Calu3 (cell line): ENCODE measurements at places on chromosomes 6 and 20.

- DNase-seq = no peak
Observed at GRCh38 chr20:8756410-8756809, 312.5 kb upstream of the PLCB4 start.

DNA sequence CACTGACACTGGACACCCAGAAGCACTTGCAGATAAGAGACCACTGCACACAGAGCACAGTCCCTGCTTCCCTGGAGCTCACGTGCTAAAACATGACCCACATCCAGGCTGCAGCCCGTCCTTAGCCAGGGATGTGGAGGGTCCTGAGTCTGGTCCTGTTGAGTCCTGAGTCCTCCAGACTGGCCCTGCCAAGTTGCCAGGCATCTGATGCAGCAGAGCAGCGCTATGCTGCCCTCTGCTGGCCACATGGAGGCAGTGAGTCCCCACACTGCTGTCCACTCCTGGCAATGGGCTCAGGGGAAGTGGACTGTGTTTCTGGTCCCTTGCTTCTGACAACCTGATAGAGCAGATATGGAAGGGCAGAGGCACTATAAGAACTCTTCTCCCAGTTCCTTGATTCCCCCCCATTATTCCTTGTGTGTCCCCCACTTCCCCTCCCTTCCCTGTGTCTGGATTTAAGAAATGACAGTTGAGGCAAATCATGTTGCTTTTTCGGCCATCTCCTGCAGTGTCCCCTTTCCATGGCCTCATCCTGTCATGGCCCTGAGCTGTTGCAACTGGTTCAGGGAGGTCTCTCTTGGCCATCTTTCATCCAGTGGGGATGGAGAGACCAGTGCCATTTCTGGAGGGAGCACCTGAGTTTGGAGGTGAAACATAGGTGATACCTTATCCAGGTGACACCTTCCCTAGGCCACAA, 86.0 kb downstream of the DHX35 start:
- peak; percentile 86 for DNase-seq

DNA sequence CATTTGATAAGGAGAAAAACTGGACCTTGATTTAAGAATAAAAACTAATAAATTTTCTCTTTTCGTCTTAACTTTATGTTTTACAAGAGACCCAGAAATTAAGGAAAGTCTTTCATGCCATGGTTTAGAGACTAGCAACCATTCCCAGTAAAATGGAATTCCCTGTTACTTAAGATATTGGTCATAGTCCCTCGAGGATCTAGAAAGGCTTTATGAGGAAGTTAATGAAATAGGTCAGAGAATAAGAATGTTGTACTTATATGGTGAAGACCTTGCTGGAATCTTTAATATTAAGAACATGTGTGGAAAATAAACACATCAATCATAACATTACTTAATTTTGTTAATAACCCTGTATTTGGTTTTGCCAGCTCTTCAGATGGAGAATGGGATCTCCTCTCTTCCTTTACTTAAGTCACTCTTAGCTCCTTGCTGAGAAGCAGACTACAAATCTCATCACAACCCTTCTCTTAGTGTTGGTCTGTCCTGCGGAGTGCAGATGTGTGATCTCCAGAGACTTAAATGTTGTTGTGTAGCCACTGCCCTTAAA, 382.9 kb downstream of the QKI start:
- no peak for DNase-seq

- no peak for DNase-seq
Observed at GRCh38 chr20:11826334-11826733, 91.4 kb upstream of the BTBD3 start.

- DNase-seq = no peak
Observed at GRCh38 chr20:19380211-19380610, 167.8 kb downstream of the SLC24A3 start.

DNA sequence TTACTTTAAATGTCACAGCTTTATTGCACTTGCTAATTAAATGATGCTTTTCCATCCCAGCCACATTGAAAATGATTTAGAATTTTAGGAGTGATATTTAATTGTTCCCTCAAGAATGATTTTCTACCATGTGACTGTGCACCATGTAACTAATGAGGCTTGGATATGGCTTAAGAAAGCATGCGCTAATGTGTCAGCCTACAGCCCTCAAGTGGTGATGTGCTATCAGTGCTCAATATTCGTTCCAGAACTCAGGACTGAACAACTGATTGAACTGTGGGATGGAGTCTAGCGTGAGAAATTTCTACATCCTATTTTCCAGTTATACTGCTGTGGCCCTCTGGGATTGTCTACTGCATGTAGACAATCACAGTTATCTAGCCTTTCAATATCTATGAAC, 71.5 kb downstream of the PKIB start:
- DNase-seq = no peak

DNA sequence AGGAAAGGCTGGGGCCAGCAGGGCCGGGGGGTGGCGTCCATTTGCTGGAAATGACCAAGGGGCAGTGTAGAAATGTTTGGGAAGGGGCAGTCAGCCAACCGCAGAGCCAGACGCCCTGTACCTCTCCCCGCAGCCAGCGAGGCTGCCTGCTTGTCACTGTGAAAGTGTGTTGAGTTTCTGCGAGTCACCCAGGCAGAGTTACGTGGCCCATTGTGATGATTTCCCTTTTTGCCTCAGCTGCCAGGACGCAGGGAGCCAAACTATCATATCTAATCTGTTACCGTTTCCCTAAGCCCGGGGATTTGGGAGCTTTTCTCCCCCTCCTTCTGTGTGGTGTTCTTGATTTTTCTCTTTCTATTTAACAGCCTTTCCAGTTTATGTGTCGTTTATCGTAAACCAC, 67.9 kb upstream of the STX16 start:
- DNase-seq = no peak

DNA sequence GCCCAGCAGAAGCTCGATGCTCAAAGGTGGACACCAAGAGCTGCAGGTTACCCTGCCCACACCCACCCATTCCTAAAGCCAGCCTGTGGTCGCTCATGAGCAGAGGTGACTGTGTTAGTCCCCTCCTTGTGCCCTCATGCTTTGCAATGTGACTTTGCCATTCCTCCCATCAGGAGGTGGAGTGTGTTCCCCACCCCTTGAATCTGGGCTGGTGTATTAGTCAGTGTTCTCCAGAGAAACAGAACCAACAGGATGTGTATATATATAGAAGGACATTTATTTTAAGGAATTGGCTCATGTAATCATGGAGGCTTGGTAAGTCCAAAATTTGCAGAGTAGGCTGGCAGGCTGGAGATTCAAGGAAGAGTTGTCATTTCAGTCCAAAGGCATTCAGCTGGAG, 54.4 kb upstream of the RNF24 start:
- no peak for DNase-seq

DNA sequence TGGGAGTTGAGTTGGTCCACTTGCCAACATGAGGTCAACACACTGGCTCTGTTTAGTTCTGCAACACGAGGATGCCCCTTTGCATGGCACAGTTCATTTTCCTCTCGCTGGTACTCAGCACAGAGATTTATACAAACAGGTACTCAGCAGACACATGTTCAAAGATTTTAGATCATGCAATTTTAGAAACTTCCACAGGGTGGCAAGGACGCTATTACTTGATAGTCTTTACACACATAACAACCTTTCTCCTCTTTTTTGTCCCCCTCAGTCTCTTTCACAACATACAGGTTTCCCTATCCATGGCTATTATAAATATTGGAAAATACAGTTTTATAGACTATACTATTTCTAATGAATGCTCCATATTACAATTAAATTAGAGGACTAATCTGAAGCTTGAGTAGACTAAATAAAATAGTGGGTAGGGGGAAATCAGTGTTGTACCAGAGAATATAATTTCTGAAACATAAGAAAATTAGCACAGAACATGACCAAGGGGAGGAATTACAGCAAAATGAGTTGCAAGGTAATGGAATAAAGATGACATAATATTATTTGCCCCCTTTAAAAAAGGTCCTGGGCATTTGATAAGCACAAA, 331.8 kb upstream of the BTBD3 start:
- DNase-seq = peak; percentile 10

GRCh38 chr20:55632592-55632991, 372.7 kb downstream of the CBLN4 start:
- no peak for DNase-seq

DNA sequence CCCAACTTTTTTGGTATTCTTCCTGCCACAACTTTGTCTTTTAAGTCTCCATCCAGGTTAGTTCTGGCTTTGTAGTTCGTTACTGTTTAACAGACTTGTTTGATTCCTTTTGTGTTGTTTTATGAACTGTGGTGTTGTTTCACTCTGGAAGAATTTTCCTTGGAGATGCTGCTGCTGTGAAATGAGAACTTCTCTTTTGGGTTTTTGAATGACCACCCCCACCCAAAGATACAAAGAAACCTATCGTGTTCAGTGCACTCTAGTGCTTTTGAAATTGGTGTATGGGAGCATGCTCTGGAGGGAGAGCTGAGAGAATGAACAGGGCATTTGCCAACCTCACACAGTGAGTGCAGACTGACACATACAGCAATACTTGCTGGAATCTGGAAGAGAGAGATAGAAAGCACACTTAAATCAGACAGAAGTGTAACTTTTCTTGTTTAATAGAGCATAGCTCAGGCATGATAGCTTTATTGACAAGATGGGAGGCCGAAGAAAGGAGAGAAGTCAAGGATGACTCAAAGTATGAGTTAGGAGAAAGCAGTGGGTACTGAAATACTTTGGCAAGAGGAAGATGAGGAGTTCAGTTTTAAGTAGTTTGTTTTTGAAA, 293.1 kb downstream of the SOX4 start:
- peak; percentile 24 for DNase-seq

- no peak for DNase-seq
Observed at GRCh38 chr6:124163676-124164075, 360.0 kb downstream of the NKAIN2 start.

GRCh38 chr6:140812636-140813035, 1320.1 kb upstream of the GJE1 start:
- no peak for DNase-seq

GRCh38 chr6:124434421-124434820, 527.8 kb upstream of the RNF217 start:
- DNase-seq = no peak

GRCh38 chr6:93341900-93342613, 77.3 kb downstream of the EPHA7 start:
- DNase-seq = no peak

GRCh38 chr6:111576291-111576690, 29.4 kb downstream of the TRAF3IP2 start:
- DNase-seq = no peak

- DNase-seq = no peak
Observed at GRCh38 chr6:153038378-153039057, 36.0 kb upstream of the MTRF1L start.

- DNase-seq = peak; percentile 4
Observed at GRCh38 chr20:8787090-8787489, 281.8 kb upstream of the PLCB4 start.

- no peak for DNase-seq
Observed at GRCh38 chr6:30683183-30683979, 3.1 kb downstream of the PPP1R18 start.

GRCh38 chr6:146719387-146719786, 120.6 kb downstream of the ADGB start:
- no peak for DNase-seq

DNA sequence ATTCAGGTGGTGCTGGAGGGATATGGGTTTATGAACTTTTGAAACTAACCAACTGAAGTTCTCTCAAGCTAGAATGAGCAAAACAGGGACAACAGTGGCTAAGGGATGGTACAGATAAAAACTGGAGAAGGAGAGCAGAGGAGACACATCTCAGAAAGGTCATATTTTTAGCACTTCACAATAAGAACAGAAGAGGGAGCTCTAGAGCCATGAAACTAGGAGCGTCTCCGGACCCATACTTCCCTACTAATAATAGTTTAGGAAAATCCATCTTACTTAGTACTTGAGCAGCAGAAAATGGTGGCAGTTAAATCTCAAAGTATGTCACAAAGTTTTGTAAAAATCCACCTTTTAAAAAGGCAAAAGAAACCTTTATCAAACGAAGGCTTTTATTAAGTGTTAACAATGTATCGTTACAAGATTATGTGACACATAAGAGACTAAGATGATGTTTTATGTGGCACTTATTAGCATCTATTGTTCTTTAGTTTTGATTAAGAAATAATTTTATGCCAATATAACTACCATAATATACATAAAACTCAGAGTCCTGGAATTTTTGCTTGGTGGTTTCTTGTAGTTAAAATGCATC, 278.6 kb downstream of the TBC1D32 start:
- peak; percentile 33 for DNase-seq
